ENCODE measurements at places on chromosomes 16 and 17.

DNA sequence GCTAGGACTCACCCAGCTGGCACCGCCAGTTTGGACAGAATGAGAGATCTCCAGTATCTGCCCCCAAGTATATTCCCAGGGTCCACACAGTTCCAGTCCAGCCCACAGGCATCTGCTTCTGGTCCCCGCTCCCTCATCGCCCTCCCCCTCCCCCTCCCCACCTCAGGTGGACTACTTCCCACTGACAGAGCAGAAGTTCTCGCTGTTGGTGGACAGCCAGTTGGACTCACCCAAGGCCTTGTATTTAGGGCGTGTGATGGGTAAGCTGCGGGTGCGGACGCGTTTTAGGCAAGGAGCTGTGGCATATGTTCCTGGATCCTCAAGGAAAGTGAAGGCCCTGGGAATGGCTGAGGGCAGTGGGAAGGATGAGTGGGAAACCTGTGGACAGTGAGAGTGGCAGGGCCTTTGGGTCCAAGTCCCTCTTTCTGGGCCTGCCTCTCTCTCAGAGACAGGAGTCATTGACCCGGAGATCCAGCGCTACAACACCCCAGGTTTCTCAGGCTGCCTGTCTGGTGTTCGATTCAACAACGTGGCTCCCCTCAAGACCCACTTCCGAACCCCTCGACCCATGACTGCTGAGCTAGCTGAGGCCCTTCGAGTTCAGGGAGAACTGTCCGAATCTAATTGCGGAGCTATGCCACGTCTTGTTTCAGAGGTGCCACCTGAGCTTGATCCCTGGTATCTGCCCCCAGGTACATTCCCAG is 14.9 kb downstream of the CNTNAP1 start:
- no peak for DNase-seq

DNA sequence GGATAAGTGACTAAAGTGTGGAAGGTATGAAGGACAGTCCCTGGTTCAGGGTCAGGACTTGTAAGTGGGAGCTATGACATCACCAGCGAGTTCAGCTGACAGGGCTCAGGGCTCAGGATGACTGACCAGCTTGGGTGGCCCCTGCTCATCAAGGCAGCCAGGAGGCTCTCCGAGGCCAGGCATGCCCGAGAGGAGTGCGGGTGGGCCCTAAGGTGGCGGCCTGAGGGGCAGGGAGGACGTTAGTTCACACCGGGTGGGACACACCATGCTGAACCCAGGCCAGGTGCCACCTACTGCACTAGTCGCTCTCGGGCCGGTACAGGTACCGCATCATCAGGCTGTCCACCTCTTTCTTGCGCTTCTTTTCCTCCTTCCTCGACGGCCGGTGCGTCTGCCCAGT is 36.5 kb downstream of the PIPOX start:
- no peak for DNase-seq

- peak; percentile 47 for DNase-seq
These were observed 32.7 kb upstream of the RPH3AL start for GRCh38 chr17:385178-385835.

- DNase-seq, result no peak
These were observed 36.4 kb downstream of the MYH13 start for GRCh38 chr17:10336393-10336792.

- DNase-seq, result peak; percentile 26
These were observed 22.5 kb downstream of the ZCCHC14 start for GRCh38 chr16:87470332-87470731.

GRCh38 chr17:57808882-57809281 is 41.0 kb downstream of the MRPS23 start:
- peak; percentile 26 for DNase-seq

GRCh38 chr17:45005700-45006099 is 37.6 kb upstream of the C1QL1 start:
- DNase-seq, result no peak

- peak; percentile 83 for DNase-seq
These were observed 36.7 kb downstream of the CMIP start for GRCh38 chr16:81481207-81481821.

GRCh38 chr17:59490216-59490615 is 75.2 kb upstream of the DHX40 start:
- peak; percentile 25 for DNase-seq

DNA sequence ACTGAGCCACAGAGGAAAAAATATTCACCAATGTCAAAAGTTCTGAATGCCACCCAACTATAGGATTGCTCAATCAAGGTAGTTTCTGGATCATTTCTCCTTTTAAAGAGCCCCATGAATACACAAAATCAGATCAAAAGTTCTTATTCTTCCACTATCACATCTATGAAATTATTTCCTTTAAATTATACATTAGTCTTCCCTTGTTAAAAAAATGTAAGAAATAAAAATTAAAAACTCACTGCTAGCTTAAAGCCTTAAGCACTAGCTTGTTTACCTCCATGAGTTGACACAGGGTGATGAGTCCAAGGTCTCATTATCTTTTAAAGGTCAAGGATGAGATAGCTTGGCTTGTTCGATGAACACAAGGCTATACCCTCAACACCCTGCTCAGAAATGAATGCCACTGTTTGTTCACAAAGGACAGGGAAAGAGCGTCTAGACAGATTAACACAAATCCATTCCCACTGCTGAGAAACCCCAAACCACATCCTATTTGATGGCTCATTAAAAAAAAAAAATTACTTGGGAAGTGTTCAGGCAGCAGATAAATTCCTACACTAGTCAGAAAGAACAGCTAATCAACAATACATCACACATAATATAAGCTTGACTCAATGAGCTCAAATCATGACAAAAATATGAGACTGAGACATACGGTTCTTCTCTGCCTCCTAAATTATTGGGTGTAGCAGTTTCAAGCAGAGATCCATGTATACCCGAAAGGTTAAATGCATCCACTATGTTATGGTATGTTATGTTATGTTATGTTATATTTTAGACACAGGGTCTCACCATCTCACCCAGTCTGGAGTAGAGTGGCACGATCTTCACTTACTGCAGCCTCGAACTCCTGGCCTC is 118.9 kb downstream of the PARN start:
- DNase-seq, result peak; percentile 91
